ENCODE measurements at places on chromosomes 7 and 10.
A peak's percentile ranks its signal among the peaks of the same experiment; 100 is the strongest.

DNA sequence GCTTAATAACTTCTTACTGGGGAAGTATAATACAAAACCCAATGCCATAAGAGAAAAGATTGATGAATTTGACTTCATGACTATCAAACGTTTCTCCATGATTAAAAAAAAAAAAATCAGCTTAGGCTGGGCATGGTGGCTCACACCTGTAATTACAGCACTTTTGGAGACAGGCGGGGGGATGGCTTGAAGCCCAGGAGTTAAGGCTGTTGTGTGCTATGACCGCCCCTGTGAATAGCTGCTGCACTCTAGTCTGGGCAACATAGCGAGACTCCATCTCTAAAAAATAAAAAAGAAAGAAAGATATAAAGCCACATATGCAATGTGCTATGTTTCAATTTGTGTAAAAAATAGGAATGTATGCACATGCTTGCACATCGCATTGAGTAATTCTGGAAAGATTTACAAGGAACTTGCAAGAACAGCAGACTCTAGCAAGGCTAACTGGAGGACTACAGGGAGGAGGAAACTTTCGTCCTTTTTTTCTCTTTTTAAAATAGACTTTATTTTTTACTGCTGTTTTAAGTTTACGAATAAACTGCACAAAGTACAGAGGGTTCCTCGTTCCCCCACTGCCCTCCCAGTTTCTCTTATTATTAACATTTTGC, 10.3 kb upstream of the RARRES2 start:
- no peak for DNase-seq

- no peak for DNase-seq
Measured at GRCh38 chr7:147406521-147407135, 1183.9 kb upstream of the C7orf33 start.

DNA sequence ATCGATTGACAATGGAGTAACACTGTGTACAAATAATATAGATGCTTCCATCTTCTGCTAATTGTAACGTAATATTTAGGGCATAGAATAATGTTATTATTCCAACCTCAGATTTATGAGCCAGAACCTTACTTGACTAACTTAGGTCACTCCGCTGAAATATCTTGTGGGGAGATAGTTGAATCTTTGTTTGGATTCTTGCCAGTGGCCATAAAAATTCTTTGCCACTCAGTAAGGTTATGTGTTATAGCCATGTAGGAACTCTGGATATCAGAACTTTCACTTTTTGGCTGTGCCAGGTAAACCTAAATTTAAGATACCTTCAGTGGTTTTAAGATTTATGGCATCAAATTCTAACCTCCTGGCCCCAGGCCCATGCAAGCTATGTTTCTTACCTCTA, 197.6 kb downstream of the WDR11 start:
- no peak for DNase-seq

GRCh38 chr7:157097056-157097329, 41.7 kb upstream of the UBE3C start:
- no peak for DNase-seq

DNA sequence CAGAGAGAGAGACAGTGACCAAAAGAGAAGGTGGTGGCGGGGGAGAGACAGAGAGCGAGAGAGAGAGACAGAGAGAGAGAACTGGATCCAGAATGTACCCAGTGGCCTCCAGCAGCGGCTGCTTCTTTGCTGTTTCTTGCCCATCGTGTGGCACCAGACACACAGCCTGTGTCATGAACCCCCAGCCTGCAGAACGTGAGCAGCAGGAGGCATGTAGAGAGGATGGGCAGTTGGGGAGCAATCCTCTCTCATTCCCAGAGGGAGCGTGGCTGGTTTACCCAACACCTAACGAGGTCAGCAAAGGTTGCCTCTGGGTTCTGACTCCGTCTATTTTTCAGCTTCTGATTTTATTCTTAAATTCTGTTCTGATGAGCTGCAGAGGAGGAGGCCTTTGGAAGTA, 168.1 kb downstream of the ADARB2 start:
- no peak for DNase-seq

DNA sequence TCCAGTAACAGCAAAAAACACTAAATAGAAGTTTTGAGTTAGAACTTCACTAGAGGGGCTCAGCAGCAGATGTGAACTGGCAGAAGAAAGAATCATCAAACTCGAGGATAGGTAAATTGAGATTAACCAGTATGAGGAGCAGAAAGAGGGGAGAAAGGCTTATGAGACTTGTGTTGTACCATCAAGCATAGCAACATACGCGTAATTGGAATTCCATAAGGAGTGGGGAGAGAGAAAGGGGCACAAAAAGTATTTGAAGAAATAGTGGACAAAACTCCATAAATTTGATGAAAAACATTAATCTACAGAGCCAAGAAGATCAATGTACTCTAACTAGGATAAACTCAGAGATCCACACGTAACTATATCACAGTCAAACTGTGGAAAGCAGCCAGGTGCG, 48.3 kb downstream of the RBAK start:
- DNase-seq: no peak

- peak; percentile 13 for DNase-seq
Measured at GRCh38 chr7:99473315-99473596, 566 bp downstream of the ZNF789 start.

- no peak for DNase-seq
Measured at GRCh38 chr7:93799750-93800357, 90.7 kb downstream of the TFPI2 start.

DNA sequence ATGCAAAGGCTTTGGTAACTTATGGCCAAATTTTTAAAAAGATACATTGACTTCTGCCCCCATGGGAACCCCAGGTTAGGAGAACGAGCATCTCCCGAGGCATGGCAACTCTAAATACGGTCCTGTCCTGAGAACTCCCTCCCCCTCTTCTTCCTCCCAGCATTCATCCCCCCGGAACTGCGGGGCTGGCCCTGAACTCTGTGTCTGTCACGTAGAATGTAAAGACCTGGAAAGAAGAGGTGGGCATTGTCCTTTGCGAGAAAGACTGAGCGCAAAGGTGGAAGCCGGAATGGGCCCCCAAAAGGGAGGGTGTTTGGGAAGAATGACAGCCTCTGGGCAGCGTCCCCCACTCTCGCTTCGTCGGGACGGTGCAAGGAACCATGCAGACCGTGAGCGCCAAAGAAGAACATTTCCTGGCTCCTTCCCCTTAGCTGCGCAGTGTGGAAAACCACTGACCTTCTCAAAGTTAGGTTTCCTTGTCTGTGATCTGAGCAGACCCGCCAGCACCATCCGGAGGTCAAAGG, 21.0 kb downstream of the SHH start:
- DNase-seq: no peak

DNA sequence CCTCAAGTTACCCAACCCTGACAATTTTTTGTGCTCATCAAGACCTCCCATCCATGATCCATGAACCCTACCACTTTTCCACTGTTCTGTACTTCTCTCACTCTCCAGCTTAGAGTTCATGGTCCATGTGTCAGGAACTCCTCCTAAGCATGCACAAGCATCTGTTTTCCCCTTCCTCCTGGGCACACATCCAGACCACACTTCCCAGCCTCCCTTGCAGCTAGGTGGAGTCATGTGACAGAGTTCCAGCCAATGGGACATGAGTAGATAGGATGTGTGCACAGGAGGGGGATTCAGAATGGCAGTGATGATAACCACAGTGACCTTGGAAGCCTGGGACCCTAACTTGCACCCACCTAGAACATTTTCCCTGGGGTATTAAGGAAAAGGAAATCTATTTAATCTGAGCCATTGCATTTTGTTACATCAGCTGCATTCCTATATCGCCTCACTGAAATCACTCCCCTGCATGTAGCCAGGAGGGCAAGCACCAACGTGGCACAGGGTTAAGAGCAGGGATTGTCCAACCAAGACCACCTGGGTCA, 9.6 kb upstream of the FRMPD2 start:
- no peak for DNase-seq

- no peak for DNase-seq
Measured at GRCh38 chr7:90877201-90877600, 281.1 kb downstream of the CDK14 start.

DNA sequence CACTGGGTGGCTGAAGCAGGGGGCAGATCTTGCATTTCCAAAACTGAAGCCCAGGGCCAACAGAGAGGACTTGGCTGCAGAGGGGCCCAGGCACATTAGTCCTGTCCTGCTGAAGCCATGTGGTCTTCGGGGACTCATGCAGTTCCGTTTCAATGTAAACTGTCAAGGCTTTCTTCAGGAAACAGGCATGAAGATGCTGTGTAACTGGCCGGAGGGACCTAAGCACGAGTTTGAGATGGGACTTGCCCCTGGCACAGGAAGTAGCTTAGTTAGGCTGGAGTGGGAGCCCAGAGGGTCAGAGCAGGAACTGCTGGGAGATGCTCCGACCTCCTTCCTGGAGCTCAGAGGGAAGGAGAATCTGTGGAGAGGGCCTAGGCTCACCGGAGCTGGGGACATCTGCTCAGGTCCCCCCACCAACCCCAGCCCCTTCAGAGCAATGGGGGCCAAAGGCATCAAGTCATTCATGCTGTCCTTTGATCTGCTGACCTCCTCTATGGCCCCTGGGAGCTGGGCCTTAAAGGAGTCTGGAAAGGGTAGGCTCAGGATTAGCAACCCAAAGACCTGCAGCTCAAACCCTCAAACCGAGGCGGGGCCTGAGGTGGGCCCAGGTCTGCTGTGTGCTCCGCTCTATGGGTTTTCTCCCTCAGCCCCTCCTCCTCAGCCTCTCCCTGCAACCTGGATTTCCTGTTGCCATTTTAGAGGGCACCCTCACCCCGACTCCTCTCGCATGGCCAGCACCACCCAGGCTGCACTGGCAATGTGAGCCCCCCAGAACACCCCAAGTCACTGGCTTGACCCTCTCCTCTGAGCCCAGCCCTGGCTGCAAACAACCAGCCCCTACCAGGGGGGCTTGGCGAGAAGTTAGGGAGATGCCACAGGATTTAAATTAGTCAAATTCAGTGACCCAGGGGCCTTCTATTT, 4.4 kb upstream of the MNX1 start:
- DNase-seq: no peak

GRCh38 chr10:28681291-28681763, 4.0 kb downstream of the BAMBI start:
- no peak for DNase-seq

- DNase-seq: no peak
Measured at GRCh38 chr10:34498821-34499220, 316.3 kb downstream of the PARD3 start.

DNA sequence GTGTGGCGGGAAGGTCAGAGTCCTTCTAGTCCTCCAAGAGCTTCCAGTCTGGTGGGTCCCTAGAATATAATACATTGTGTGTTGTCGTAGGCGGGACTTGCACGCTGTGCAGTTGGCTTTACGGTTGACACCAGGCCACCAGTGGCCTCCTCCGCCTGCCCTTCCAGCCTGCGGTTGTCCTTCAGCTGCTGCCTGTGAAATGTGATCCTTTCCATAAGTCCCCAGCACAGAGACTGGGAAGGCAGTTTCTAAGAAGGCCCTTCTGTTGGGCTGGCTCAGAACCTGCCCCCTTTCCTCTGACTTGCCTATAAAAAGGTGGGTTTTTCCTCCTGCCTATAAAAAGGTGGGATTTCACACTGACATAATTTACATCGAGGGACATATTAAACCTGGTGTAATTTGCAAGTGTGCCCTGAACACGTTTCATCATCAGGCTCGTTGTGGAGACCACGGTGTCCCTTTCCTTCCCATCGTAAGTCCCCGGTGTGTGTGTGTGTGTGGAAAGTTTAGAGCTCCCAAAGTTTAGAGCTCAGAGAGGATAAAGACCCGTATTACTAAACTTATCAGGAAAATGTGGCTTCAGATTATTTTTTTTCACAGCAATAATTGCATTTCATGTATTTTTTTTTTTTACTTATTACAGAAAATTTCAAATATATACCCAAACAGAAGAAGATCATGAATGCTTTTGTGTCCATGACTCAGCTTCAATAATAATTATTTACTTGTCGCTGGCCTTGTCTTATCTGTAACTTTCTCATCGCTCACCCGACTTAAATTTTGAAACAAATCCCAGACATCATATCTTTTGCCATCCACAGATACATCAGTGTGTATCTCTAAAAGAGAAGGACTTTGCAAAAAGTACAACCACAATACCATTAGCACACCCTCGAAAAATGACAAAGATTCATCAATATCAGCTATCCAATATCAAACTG, 45.1 kb downstream of the CUX1 start:
- DNase-seq: no peak

- DNase-seq: no peak
Measured at GRCh38 chr10:104483582-104483981, 129.9 kb downstream of the CFAP58 start.
